NCI-H2081 (cell line): ENCODE measurements at places on chromosomes 4 and X.
A peak's percentile ranks its signal among the peaks of the same experiment; 100 is the strongest.

GRCh38 chr4:120733968-120734367, 188.6 kb downstream of the PRDM5 start:
- no peak for DNase-seq

- DNase-seq: no peak
Observed at GRCh38 chrX:67717571-67717970, 173.8 kb downstream of the AR start.

GRCh38 chr4:185219551-185220344, 10.3 kb downstream of the SNX25 start:
- DNase-seq: no peak

DNA sequence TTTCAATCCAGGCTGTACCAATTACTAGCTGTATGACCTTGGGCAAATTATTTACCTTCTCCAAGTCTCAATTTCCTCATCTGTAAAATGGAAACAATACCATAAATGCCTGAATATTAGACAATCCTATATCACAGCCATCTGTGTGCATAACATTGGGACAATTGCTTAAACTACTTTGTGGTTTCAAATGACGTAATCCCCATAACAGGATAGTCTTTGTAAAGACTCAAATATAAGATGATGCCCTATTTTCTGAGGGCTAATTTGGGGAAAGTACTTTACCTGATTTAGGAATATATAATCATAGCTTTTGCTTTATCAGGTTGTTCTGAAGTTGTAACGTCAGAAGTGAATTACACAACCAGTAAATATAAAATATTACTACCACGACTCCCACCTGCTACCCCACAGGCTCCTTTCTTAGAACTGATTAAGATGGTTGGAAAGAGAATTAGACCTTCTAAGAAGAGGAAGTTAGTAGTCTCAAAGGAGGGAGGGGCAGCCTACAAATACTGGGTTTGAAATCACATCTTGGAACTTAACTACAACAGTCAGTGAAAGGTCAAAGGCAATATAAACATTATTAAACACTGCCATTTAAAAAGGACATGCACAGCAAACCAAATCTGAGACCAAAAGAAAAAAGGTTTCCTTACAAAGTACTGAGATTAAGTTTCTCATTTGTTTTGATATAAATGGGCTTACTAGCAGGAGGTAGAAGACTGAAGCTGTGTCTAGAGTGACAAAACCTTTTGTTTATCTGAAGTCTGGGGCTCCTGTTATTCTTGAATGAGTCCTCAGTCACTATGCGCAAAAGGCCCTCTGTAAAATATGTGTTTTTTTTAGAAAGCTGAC, 215.0 kb downstream of the SCFD2 start:
- no peak for DNase-seq

DNA sequence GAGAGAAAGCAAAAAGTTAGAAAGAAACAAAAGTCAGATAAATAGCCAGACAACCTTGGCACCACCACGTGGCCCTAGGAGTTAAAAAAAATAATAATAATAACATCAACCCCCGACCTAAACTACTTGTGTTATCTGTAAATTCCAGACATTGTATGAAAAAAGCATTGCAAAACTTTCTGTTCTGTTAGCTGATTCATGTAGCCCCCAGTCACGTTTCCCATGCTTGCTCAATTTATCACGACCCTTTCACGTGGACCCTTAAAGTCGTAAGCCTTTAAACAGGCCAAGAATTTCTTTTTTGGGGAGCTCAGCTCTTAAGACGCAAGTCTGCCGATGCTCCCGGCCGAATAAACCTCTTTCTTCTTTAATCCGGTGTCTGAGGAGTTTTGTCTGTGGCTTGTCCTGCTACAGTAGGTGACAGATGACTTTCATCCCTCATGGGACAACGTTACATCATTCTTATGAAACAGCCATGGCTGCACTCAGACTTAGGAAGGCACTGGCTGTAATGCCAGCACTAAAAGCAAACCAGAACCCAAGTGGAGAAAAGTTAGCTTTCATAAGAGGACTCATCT, 520 bp downstream of the ACOX3 start:
- peak; percentile 44 for DNase-seq
